Fibroblast of pulmonary artery (primary cell): ENCODE measurements at places on chromosomes 1 and 21.

DNA sequence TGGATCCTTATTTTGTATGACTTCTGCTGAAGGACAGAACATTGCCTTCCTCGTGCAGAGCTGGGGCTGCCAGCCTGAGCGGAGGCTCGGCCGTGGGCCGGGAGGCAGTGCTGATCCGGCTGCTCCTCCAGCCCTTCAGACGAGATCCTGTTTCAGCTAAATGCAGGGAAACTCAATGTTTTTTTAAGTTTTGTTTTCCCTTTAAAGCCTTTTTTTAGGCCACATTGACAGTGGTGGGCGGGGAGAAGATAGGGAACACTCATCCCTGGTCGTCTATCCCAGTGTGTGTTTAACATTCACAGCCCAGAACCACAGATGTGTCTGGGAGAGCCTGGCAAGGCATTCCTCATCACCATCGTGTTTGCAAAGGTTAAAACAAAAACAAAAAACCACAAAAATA lies 27.5 kb upstream of the KDM4A start:
- no peak for DNase-seq

DNA sequence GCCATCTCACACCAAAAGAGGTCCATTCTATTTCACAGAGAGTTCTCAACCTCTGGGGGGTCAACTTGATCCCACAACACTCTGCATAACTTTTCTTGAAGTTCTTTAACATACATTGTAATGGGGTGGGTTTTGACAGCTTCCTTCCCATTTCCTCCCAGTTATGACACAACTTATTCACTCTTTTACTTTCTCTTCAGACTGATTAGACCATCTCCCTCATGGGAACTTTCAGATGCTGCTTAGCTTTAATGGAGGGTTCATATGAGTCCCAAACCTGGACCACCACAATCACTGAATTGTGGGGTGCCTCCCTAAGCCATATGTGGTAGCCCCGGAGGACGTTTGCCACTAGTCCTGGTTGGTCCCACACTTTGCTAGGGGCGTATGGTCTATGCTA lies 28.3 kb upstream of the KCNJ15 start:
- no peak for DNase-seq

DNA sequence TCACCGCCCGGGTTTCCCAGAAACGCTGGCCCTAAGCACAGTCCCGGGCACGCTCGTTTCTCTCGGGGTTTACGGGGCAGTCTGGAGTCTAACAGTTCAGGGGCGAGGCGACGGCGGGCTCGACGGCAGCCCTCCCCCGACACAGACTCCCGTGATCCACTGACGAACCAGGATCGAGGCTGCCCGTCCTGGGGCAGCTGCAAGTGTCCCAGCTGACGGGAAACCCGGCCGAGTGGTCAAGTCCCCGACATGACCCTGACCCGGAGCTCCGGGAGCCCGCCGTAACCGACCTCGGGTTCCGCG lies 494 bp downstream of the UBE2J2 start:
- DNase-seq = no peak

DNA sequence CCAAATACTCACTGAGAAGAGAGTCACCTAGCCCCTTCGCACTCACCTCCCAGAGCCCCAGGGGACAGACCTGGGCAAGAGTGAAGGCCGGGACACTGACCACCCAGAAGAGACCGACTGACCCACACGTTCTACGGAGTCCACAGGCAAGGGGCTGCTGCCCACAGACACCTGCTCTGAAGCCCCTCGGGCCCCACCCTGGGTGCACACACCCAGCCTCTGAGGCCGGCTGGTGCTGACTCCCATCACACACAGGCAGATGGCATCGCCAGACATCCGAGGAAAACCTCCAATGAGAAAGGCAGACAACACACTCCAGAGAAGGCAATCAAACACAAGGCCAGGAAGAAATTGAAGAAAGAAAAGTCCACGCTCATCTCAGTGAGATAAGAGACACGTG lies 22.1 kb downstream of the WDR4 start:
- DNase-seq = no peak

DNA sequence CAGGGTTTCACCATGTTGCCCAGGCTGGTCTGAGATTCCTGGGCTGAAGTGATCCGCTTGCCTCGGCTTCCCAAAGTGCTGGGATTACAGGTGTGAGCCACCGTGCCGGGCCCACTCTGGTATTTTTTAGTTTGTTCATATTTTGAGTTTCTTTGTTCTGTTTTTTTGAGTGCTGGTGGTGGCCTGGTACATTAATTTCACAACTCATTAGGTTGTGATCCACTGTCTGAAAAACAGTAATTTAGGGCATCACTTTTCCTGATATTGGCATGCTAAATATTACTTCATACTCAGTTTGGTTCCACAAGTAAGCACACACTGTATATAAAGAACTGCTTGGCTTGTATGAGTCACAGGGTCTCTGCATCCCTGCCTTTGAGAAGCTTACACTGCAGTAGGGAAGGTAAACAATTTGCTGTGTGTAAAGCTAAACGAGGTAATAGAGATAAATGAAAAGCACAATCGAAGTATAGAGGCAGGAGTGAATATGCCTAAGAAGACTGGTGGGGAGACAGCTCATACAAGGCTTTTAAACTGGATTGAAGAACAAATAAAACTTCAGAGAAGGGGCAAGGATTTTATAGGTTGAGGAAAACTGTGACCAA lies 7.7 kb downstream of the SNX27 start:
- peak; percentile 51 for DNase-seq

- peak; percentile 11 for DNase-seq
Observed at GRCh38 chr1:16018308-16018707, 465 bp upstream of the HSPB7 start.

- peak; percentile 64 for DNase-seq
Observed at GRCh38 chr1:56578138-56578962, 1.0 kb downstream of the PLPP3 start.

DNA sequence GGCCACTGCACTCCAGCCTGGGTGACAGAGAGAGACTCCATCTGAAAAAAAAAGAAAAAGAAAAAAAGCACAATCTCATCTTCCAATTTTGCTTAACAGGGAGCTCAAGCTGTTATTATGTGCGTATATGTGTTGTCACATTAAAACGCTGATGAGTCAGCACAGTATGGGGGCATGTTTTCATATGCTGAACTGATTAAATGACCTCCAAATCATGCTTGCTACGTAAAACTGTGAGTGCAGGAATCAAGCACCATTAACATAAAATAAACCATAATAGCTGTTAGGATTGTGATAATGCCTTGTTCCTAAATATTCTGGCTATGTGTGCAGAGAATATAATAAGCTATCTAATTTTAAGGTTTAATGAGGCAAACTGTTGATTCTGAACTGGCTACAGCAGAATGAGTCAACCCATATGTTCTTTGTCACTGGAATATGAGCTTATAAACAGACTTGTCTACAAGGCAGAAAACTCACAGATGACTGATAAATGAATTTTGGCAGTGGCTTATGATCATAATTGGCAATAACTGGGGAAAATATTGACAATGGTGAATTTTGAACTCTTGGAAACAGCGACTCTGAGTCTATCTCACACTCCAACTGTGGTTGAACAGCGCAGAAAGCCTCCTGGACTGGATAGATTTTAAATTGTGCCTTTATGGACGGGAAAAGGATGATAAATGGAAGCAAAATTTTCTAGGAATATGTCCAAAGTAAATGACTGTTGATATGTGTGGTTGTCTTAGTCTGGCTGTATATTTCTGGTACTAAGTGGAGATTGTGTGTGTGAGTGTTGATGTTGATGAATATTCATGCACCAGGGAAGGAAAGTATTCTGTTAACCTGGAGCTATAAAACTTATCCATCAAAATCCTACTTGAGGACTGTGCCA lies 75.5 kb downstream of the VCAM1 start:
- DNase-seq = peak; percentile 76

DNA sequence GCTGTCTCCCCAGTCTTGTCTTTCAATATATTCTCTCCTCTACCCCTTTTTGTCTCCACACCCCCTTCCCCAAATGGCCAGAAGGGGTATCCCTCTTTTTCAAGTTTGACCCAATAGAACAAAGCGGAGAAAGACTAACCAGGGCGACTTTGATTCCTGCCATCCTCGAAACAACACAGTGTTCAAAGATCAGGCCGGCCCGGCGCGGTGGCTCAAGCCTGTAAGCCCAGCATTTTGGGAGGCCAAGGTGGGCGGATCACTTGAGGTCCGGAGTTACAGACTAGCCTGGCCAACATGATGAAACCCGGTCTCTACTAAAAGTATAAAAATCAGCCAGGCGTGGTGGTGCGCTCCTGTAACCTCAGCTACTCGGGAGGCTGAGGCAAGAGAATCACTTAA lies 77.0 kb upstream of the IFNAR2 start:
- no peak for DNase-seq

GRCh38 chr1:21082073-21082472 lies 94.6 kb downstream of the EIF4G3 start:
- no peak for DNase-seq

- no peak for DNase-seq
Observed at GRCh38 chr1:177282976-177283375, 112.2 kb downstream of the BRINP2 start.

DNA sequence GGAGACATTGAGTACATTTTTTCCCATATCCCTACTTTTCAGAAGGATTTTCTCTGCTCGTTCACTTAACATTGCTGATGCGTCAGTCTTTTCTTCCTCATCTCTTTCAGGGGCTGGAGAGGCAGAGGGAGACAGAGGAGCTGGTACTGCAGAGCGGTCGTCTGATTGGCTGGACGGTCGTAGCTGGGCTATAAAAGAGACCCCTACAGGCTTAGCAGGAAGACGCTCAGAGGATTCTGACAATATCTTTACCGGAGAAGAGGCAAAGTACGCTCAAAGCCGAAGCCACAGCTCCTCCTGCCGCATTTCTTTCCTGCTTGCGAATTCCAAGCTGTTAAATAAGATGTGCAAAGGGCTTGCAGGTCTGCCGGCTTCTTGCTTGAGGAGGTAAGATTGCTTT lies at the start of gene RGS4:
Gene RGS4, plus strand, starts transcription at position 220 of the 400 bp plus-strand sequence. Its CDS starts 124 bp downstream, at position 344.
- peak; percentile 98 for DNase-seq

DNA sequence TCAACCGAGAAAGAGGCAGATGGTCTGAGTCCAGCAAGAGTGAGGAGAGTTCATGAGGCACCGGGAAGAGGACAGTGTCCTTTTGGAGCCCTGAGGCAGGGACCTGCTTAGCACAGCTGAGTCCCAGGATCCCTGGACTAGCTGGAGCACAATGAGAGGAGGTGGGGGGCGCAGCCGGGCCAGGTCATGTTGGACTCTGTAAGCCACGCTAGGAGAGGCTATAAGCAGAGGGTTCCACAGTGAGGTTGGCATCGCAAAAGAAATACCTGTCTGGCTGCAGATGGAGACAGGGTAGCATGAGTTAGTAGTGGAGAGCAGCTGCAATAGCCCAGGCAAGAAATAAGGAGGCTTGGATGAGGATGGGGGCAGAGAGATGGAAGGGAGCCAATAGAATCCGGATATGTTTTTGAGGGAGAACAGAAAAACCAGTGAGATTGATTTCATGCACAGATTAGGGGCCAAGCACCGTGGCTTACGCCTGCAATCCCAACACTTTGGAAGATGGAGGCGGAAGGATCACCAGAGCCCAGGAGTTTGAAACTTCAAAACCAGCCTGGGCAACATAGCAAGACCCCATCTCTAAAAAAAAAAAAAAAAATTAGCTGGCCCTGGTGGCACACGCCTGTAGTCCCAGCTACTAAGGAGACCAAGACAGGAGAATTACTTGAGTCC lies 98.2 kb downstream of the DHRS3 start:
- no peak for DNase-seq

DNA sequence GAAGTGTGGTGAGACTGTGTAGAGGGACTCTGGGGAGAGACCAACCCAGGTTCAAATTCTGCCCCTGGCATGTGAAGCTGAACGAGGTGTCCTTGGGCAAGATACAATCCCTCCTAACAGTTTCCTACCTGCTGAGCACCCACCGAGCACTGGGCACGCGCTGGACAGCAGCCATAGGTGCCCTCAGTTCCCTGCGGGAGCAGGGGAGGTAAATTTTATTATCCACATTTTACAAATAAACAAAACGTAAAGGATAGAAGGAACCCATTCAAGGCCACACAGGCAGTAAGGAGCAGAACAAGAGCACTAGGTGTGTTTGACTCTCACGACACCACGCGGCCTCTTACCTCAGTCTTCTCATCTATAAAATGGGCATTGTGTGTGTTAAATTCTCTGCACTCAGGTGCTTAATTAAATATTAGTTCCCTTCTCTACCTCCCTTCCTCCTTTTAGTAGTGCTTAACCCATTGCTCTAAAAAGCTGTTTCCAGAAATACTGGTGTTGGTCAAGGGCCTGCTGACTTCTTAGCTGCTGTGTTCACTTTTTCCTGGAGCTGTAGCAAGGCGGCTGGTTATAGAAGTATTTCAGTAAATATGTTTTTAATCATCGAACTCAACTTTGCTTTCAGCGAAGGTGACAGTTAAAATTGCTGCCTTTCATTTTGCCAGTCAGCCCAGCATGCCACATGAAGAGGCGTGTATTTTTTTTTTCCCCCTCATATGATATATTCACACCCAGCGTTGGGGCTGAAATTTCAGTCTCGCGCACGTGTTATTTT lies 41.6 kb downstream of the PGBD5 start:
- no peak for DNase-seq
